Activated T-cell treated with anti-CD3 and anti-CD28 coated beads for 24 hours (primary cell): ENCODE measurements at places on chromosomes 4 and X.

- DNase-seq: no peak
Measured at GRCh38 chr4:158193171-158193749, 17.0 kb upstream of the TMEM144 start.

DNA sequence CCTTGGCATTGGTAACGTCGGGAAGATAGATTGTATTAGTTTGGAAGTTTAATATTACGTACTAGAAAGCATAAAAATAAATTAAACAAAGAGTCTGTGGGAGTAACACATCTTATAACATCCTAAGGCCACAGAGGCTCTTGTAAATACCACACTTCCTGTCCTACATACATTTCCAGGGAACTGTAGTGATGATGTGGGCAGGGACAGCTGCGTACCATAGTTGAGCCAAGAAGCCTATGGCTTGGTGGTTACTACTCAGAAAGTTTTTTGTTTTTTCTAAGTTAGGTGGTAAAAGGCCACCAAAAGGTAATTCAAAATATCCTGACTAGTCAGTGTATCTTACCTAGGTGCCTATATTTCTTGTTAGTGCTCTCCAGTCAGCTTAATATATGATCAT, 4.6 kb upstream of the ANKRD50 start:
- no peak for DNase-seq

DNA sequence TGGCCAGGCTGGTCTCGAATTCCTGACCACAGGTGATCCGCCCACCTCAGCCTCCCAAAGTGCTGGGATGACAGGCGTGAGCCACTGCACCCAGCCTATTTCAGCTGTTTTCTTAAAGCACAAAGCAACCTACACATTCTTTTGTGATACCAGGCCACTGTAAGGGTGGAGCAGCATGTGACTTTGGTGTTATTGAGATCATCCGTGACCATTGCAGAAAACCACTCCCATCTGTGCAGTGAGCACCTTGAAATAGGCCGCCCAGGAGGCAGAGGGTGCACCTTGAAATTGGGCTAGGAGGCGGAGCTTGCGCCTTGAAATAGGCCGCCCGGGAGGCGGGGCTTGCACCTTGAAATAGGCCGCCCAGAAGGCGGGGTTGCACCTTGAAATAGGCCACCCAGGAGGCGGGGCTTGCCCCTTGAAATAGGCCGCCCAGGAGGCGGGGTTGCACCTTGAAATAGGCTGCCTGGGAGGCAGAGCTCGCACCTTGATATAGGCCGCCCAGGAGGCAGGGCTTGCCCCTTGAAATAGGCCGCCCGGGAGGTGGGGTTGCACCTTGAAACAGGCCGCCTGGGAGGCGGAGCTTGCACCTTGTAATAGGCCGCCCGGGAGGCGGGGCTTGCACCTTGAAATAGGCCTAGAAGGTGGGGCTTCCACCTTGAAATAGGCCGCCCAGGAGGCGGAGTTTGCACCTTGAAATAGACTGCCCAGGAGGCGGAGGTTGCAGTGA, 9.0 kb upstream of the SLC25A6 start:
- no peak for DNase-seq

DNA sequence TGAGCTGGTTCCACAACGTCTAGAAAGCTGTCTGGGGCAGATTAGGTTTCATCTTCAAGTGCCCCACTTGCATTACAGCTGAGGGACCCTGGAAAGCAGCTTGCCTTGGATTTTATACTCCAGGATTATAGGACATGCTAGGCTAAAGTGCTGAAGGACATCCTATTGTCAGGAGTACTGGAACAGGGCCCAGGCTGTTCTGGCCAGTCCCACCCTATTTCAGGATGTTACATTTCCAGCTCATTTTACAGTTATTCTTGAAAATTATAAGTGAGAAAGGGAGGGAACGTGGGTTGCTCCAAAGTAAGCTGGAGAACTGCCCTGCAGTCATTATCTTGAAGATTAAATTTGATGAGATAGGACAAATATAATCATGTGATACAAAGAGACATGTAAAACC, 71.0 kb upstream of the UGT8 start:
- DNase-seq: no peak

GRCh38 chrX:47634871-47635575, 5.3 kb upstream of the CFP start:
- DNase-seq: no peak

DNA sequence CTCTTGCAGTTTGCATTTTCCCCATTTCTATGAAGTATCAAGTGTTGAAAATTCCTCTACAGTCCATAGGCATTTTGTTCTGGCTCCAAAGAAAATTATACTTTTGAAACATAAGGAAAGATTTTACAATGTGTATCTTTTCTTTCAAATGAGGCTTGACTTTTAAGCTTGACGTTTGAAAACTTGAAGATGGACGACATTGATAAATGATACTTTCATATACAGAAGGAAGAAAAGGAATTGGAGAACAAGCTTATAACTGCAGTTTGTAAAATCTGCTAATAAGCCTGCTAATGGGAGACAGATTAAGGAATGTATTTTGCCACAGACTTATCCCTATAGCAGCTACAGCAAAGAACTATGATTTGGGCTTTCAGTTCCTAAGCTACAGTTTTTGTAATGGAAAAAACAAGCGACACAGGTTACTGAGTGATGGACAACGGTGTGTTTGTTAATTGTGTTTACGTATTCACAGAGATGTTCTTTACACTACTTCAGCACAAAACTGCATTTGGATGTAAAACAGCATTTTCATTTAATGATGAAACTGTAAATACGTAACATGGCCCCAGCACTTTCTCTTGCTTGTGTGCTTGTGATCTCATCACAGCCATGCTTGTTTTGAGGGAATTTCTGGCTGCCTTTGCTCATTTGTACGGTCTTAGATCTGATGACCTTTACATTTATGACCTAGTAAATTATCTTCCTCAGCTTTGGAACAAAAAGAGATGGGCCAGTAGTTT, 83.2 kb upstream of the FAT1 start:
- DNase-seq: no peak

GRCh38 chr4:150212485-150212884, 134.2 kb downstream of the DCLK2 start:
- DNase-seq: no peak

- DNase-seq: no peak
Measured at GRCh38 chrX:24525455-24525854, 60.4 kb downstream of the PDK3 start.
